ENCODE measurements at places on chromosomes 12 and 14. TPM values are rescaled to one million over a fixed set of nuclear protein-coding genes. Genes with fewer than 3 reads are reported as not detected.

SPTB gene
- total RNA-seq: not detected

DNA sequence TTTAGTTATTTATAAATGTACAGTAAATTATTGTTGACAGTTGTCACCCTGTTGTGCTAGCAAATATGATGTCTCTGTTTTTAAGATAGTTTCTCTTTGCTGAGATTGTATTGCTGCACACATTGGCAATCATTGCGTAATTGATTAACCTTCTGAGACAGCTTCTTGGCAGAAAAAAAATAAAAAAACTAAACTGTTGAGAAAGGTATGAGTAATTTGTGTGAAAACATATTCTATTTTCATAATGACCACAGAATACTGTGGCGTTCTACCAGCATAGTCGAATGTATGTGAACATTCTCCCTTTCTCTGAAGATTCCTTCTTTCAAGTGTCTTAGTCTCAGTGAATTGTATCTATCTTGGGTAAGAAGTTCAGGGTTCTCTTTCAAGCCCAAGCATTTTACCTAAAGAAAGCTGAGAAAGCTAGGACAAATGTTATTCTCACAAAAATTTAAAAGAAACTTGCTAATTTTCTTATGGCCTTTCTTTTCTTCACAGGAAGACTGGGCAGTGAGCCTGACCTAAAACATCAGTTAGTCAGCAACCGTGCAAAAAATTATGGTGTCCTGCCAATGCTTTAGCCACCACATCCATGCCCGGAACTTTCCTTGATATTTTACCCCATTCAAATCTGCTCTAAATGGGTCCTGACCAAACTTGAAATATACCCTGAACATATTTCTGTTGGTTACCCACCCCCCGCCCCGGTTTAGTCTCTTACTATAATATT is 69.0 kb upstream of the REP15 start:
- no peak for DNase-seq

DNA sequence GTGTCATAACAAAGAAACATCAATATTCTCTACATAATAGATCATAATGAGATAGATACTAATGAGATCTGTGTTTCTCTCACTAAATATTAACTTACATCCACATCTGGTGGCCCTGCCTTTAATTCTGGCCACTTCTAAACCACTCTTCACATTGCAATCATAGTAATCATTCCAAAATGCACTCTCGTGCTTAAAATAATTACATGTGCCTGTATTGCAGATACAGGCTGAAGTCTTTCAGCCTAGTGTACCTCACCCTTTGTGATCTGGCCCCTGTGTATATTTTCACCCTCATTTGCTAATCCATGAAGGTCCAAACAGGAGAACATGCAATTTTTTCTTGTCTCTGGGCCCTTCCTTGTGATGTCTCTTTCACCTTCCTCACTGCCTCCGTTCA is 108.0 kb downstream of the LIN7A start:
- DNase-seq: no peak

DNA sequence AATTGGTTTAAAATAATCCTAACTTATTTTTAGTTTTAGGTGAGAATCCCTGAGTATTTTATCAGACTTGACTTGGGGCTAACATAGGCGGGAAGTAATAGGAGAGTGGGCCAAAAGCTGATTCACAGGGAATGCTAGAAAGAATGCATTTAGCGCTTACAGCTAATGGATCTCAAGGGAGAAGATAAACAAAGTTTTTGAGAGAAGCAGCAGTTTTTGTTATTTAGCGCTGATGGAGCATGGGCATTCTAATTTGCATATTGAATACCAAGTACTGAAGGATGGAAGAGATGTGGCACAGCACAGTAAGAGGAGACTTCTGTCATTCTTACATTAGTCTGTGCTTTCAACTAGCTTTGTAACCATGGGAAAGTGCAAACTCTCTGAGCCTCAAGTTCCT is 436.0 kb upstream of the FBXO33 start:
- no peak for DNase-seq

SLC5A8 gene
- total RNA-seq: not detected

PMEL gene
- total RNA-seq: 22.2 TPM

Data from G401 (cell line).